Stimulated activated CD8-positive, alpha-beta memory T cell treated with anti-CD3 and anti-CD28 coated beads, Interleukin-2, amount 100 ng/mL, for 1 hour (primary cell): ENCODE measurements at places on chromosomes 2 and 18.

DNA sequence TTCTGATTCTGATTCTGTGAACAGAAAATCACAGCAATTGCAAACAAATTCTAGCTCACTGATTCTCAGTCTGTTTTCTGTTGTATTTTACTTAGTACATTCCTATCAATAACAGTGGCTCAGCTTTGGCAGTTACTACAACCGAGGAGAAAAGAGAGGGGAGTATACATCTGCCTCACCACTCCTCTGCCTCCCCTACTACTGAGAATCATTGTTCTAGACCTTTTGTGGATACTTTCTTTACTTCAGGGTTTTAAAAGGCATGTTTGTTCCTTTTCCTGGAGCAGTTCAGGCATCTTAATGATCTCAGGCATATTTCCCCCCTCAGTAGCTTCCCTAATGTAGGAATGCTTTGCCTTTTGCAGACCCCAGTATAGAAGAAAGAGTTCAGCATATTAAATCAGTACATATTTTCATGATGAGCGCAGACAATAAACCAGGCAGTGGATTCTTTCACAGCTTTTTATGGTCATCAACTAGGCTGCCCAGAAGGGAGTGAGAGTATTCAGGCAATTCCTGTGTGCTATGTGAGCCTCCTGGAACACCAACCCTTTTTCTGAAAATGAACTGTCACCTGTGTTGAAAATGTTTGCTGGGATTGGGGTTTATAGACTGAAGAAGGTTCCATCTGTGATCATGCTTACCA, 10.3 kb downstream of the STAMBP start:
- DNase-seq = no peak

DNA sequence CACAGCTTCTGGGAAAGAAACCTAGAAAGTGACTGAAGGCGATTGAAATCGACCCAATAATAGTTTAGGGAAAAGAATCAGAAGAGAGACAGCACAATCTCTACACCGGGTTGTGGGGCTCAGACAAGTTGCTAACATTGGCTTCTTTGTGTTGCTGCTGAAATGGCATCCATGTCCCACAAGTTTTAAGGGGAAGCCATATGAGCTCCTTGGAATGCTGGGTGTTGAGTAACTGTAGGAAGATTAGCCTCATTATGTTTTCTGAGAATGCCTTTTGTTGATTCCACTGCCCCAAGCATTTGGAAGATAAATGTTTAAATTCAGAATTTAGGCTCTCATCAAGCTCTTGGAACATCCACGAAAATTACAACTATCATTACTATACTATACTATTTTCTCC, 73.4 kb upstream of the NEUROD1 start:
- no peak for DNase-seq

DNA sequence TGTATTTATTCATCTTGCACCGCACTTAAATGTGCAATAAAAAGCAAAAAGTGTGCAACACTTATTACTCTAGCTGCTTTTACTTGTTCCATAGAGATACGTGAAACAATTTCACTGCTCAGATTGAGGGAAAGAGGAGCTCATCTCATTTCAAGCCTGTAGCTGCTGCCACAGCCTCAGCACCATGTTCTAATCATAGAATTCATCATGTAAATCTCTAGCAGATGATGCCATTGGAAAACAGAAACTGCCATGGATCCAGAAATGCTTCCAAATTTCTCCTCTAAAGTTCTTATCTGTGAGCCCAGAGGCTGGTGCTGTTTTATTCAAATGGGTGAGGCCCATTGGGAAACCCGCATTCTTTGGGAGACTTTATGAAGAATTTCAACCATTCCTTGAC, 2.0 kb downstream of the CDC42EP3 start:
- DNase-seq = no peak

DNA sequence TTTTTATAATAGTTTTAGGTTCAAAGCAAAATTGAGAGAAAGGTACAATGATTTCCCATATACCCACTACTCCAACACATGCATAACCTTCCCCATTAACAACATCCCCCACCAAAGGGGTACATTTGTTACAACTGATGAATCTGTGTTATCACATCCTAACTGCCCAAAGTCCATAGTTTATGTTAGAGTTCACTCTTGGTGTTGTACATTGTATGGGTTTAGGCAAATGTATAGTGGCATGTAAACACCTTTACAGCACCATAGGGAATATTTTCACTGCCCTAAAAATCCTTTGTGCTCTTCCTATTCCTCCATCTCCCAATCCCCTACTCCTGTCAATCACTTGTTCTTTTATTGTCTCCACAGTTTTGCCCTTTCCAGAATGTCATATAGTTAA, 471.6 kb downstream of the CPS1 start:
- DNase-seq = no peak

GRCh38 chr2:172438741-172439508, 11.5 kb downstream of the ITGA6 start:
- DNase-seq = no peak

DNA sequence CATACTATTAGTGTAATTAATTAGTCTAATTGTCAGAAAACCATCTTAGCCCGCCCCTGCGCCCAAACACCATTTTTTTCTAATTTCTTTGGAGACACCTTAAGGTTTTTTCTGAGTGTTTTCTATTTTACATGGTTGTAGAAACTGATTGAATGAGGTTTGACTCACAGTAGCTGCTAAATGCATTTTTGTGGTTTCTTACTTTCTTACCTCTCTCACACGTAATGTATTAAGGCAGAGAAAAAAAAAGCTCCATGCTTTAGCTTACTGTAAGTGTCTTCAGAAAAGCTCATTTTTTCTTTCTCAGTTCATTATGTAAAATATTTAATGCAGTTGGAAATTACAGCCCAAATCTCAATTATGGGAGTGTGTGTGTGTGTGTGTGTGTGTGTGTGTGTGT, 548.5 kb upstream of the LRRTM4 start:
- DNase-seq = no peak

DNA sequence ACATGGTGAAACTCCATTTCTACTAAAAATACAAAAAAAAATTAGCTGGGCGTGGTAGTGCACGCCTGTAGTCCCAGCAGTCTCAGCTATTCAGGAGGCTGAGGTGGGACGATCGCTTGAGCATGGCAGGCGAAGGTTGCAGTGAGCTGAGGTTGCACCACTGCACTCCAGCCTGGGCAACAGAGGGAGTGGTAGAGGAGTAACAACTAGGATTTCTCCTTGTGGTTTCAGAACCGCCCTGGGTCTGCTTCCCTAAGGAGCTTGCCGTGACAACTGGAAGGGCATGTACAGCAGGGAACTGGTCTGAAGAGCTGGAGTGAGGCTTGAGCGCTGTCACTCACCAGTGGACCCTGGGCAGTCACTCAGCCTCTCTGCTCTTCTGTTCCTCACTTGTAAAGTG, 29.1 kb downstream of the REEP1 start:
- DNase-seq = no peak

- no peak for DNase-seq
Observed at GRCh38 chr2:195649629-195650190, 7.3 kb upstream of the SLC39A10 start.

DNA sequence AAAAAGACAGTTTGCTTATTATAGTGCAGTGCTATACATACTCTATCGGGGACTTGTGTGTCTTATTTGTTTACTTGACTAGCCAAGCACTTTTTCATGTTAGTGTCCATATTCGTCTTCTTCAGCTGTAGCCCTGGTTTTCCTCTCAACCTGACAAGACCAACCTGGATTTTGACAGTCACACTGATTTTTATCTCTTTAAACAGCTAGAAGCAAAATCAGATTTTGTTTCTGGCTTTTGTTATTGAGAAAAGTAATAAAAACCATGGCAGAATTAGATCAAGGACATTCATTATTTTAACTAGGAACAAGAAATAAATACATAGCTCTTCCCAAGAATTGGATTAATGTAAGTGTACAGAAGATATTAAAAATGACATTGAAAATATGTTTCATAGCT, 56.8 kb downstream of the SPATS2L start:
- no peak for DNase-seq

- DNase-seq = no peak
Observed at GRCh38 chr2:203744091-203744490, 37.7 kb downstream of the CD28 start.

DNA sequence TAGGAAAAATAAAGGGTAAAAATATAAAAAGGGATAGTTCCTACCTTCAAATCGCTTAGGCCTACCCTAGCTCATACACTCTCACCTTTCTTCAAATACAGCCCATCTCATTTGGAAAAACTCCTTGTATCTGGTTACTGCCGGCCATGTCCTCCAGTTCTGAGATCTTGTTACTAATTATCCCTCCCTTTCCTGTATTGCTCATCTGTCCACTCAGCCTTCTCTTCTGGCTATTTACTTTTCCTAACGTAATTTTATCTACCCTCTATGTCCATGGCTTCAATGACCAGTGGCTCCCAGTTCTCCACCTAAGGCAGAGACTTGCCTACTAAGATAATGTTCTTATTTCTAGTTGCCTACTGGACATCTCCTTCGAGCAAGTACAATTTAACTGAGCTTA, 342.9 kb upstream of the ACVR2A start:
- no peak for DNase-seq

- no peak for DNase-seq
Observed at GRCh38 chr18:73446502-73446901, 578.7 kb upstream of the NETO1 start.

GRCh38 chr18:47999801-48000248, 69.4 kb upstream of the SMAD2 start:
- DNase-seq = no peak

- DNase-seq = no peak
Observed at GRCh38 chr2:231887756-231888155, 38.4 kb downstream of the NPPC start.

GRCh38 chr2:42328148-42328833, 32.7 kb downstream of the COX7A2L start:
- no peak for DNase-seq

DNA sequence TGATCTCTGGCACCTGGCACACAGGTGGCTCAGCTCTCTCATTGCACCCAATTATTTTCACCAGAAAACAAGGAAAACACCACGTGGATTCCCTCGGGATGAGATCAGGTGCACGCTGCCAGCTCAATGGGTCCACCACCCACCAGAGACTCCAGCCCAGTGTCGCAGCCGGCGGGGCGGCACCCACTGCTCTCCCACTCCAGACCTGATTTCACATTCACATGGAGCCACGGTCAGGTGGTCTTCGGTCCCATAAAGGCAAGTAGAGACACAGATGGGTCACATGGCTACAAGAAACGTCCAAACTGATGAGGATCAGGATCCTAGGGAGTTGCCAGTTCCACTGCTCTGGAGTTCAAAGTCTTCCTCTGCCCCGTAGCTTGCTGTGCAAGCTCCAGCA, 217.6 kb downstream of the ANKRD30B start:
- no peak for DNase-seq

DNA sequence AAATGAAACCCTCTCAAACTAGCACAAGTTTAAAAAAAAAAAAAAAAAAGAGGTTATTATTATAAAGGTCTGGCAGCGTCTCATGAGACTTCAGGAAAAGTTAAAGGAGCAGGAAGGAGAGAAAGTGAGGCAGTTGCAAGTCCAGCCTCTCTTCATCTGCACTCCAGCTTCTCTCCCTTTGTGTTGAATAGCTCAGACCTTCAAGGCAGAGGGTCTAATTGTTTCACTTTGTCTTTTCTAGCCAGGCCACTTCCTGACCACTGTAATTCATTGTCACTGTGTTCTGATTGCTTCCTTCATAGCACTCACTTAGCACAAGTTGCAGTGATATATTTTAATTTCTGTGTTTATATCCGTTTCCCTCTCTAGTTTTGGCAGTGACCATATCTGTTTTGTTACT, 99.9 kb downstream of the SPATS2L start:
- DNase-seq = no peak

DNA sequence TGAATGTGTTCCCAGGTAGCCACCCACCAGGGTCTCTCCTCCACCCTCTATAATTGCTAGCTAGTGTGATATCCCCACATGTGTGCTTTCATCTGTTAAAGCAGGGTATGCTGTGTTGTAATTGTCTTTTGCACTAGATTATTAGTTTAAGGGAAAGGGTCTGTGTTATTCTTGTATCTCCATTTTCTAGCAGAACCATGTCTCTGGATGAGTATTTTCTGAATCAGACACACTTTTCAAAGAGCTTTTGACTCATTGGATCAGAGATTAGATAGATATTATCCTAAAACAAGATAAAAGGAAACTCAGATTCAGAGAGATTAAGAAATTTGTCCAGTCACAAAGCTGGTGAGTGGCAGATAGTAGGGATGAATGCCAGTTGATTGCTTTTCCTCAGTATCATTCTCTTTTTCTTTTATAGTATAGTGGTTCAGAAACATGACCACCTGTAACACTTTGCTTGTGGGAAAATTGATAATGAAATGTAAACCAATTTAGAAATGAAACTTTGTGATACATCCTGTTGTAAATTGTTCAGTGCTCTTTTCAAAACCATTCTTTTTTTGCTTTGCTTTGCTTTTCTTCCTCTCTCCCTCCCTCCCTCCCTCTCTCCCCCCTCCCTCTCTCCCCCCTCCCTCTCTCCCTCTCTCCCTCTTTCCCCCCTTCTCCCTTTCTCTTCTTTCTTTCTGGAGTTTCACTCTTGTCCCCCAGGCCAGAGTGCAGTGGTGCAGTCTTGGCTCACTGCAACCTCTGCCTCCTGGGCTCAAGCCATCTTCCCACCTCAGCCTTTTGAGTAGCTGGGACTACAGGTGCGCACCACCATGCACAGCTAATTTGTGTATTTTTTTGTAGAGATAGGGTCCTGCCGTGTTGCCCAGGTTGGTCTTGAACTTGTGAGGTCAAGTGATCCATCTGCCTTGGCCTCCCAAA, 7.4 kb downstream of the MIB1 start:
- no peak for DNase-seq

- no peak for DNase-seq
Observed at GRCh38 chr2:218006741-218007140, 3.9 kb upstream of the TNS1 start.

- no peak for DNase-seq
Observed at GRCh38 chr2:134408386-134408785, 154.5 kb downstream of the MGAT5 start.

GRCh38 chr18:11027862-11028261, 121.5 kb downstream of the PIEZO2 start:
- DNase-seq = no peak

DNA sequence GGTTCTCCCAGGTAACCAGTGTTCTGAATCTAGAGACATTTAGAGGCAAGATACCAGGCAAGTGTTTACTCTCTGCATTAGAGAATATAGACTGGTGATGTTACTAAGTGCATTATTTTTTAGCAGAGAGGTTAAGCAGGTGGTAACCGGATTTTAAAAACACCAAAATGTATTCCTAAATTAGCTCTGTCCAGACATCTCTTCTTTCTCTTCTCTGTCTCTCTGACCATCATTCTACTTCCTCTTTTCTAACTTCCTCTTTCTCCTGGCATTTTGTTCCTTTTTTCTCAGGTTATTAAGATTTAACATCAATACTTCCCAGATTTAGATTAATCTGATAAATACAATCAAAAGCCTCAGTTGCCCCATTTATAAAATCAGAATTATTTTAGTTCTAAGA, 31.7 kb upstream of the DYNC1I2 start:
- DNase-seq = no peak
